ENCODE measurements at places on chromosomes 5 and 9. TPM values are rescaled to one million over a fixed set of nuclear protein-coding genes. Genes with fewer than 3 reads are reported as not detected.

DNA sequence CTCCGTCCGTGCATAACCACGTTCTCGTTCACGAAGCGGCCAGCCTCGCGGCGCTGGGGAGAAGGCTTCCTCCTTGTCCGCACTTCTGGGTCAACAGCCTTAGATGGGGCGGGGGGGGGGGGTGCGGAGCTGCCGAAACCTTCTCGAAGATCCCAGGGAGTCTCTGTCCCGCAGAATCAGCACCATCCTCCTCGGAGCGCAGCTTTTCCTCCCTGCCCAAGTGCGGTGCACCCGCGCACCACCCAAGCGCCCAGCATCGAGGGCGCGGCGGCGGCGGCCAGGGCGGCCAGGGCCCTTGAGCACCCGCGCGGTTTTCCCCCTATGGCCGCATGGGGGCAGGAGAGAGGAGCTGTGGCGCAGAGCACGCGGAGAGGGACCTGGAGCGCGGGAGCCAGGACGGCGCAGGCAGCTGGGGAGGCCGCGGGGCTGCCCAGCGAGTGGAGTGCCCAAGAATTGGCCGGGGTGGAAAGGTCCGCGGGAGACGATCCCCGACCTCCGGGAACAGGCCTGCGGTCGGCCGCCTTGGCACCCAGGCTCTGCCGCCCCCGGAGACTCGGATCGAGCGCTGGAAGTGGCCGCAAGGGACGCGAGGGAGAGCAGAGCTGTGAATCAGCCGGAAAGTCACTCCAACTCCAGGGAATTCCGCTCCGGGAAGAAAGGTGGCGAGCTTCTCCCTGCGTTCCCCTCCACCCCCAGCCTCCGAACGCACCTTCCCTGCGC lies 43.1 kb downstream of the TMEM174 start:
- peak; percentile 83 for DNase-seq

GRCh38 chr9:126482361-126483044 lies 131.2 kb upstream of the LMX1B start:
- peak; percentile 71 for DNase-seq

GRCh38 chr9:129719135-129719534 lies 33.7 kb downstream of the PTGES start:
- DNase-seq: no peak

DNA sequence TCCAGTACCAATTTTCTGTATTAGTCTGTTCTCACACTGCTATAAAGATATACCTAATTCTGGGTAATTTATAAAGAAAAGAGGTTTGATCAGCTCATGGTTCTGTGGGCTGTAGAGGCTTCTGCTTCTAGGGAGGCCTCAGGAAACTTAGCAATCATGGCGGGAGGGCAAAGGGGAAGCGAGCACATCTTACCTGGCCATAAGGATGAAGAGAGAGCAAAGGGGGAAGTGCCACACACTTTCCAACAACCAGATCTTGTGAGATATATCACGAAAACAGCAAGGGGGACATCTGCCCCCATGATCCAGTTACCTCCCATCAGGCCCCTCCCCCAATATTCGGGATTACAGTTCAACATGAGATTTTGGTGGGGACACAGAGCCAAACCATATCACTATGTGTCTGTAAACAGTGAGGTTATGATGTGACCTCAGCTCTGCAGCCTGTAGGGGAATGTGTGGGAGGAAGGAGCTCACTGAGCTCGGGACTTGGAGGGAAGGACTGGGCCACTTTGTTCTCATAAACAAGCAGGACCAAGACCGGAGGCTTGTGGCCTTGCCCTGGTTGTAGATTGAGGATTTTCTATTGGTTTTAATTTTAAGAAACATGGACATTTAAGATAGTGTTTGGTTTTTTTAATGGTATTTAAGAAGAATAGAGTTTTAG lies 85.2 kb downstream of the EHMT1 start:
- peak; percentile 84 for DNase-seq

DNA sequence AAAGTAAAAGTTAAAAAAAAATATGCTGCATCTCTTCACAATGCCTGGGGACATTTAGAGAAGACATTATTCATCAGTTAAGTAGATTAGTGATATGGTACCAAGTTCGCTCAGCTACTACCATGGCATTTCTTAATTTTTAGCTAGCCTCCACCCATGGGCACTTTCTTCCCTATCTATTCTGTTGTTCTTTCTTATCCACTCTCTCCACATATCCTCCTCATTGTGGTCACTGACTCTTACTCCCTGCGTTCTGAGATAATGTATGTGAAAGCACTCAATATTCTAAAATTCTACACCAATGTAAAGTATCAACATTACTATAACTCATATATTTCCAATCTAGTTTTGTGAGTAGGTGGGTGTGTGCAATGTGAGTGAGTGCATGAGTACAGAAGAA lies 609.7 kb upstream of the DAB2 start:
- no peak for DNase-seq

DNA sequence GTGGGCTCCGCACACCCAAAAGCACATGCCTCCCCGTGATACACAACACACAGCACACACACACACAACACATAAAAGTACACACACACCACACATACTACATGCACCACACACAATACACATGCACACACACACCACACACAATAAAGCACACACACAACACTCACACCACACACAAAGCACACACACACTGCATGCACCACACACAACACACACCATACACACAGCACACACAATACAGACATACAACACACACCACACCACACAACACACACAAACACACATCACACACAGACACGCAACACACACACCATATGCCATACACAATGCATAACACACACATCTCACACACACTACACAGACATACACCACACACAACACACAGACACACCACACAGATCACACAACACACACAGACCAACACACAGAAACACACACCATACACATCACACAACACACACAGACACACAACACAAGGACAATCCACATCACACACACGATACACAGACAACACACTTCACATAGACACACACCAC lies 3.4 kb upstream of the CCDC187 start:
- no peak for DNase-seq

GRCh38 chr5:135489466-135490244 lies 37.5 kb upstream of the TIFAB start:
- DNase-seq: no peak

Gene KLHL3
- total RNA-seq: 35.0 TPM

Gene GGTA1
- total RNA-seq: 2.2 TPM

Gene ACER2
- 4.4 TPM for total RNA-seq

Gene FABP6
- total RNA-seq: 1.5 TPM

Gene IPO11
- 74.5 TPM for total RNA-seq

Gene TMEM203
- 51.2 TPM for total RNA-seq
